Germinal center (tissue), 1 donor: ENCODE measurements at places on chromosomes 3 and 15.

GRCh38 chr3:143576568-143577270, 271.5 kb downstream of the SLC9A9 start:
- DNase-seq, result no peak

GRCh38 chr3:110139048-110139447, 801.7 kb upstream of the DPPA4 start:
- no peak for DNase-seq

DNA sequence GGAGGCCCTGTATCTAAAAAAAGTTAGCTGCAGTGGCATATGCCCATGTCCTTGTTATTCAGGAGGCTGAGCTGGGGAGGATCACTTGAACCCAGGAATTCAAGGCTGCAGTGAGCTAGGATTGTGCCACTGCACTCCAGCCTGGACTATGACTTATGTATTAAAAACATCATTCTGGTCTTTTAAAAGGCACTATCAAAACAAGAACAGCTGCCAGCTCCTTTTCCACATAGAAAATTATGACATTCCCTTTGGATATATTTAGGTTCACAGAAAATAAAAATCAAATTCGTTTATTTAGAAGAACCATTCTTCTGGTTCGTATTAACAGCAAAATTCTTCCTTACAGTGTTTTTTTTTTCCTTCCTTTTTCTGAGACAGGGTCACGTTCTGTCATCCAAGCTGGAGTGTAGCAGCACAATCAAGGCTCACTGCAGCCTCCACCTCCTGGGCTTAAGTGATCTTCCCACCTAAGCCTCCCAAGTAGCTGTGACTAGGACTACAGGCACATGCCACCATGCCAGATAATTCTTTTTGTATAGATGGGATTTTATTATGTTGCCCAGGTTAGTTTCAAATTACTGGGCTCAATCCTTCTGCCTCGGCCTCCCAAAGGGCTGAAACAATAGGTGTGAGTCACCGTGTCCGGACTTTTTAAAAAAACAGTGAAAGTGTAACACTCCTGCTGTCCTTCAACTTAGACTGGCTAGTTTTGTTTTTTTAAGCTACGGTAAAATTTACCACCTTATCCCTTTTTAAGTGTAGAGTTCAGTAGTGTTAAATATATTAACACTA, 13.9 kb downstream of the ICE2 start:
- DNase-seq, result no peak

GRCh38 chr15:63672369-63672768, 75.2 kb downstream of the FBXL22 start:
- DNase-seq, result no peak

- DNase-seq, result no peak
Measured at GRCh38 chr15:77418391-77418965, 1.4 kb downstream of the PEAK1 start.

DNA sequence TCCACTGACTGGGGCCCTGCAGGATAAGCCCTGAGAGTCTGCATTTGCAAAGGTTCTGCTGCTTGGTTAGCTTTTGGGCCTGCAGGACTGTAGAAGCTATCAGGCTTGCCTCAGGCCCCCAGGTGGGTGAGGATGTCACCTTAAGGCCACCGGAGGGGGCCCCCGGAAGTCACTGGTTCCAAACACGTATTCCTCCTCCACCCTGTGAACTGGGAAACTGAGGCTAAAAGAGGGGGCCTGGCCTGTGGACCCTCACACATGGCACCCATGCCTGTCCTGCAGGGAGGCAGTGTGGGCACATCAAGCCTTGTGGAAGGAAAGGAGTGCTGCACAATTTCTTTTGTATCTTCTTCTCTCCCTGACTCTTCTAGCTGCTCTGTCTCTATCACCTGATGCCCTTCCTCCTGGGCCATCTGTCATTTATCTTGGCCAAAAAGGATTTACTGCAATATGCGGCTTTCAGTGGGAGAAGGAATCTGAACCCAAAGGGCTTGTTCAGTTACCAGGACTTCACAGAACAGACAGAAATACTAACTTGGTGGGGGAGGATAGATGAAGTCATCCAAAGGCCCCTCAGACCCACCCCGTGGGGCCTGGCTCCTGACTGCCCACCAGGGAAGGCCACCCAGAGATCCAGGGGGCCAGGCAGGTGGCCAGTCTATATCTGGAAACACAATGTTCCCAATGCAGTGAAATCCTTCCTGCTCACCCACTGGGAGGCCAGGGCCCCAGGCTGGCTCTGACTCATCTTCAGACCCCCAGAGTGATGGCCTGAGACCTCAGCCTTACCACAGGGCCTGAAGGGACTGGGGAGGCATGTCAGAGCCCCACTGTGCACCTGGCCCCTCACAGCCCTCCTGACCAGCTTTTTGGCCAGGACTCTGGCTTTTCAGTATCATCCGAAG, 18.3 kb downstream of the UBAP1L start:
- DNase-seq, result no peak

GRCh38 chr3:14680716-14681115, 5.8 kb downstream of the C3orf20 start:
- no peak for DNase-seq

DNA sequence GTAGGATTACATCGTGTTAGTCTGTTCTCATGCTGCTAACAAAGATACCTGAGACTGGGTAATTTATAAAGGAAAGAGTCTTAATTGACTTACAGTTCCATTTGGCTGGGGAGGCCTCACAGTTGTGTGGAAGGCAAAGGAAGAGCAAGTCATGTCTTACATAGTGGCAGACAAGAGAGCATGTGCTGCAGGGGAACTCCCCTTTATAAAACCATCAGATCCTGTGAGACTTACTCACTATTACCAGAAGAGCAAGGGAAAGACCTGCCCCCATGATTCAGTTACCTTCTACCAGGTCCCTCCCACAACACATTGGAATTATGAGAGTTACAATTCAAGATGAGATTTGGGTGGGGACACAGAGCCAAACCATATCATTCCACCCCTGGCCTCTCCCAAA, 3.4 kb downstream of the SLC25A26 start:
- DNase-seq, result no peak

- DNase-seq, result no peak
Measured at GRCh38 chr3:48979451-48979850, 10.6 kb upstream of the P4HTM start.

DNA sequence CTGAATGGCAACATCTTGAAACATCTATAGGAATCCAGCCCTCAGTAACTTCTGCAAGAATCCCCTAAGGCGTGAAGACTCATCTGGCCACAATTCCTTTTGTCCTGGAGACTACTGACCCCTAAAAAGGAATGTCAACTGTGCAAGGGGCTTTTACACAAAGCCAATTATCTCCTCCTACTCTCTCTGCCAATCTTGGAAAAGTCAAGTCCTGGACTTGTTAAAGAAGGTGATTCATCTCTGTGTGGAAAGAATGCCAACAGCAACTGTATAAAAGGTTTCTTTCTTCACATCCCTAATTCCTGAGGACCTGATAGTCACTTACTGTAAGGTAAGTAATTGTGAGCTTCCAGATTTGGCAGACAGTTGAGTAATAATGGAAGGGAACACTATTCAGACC, 22.3 kb downstream of the THRB start:
- no peak for DNase-seq

- no peak for DNase-seq
Measured at GRCh38 chr3:190013943-190014924, 106.5 kb downstream of the P3H2 start.

GRCh38 chr3:30161375-30161774, 445.0 kb upstream of the TGFBR2 start:
- DNase-seq, result no peak

GRCh38 chr15:72168131-72168807, 29.3 kb downstream of the GRAMD2A start:
- DNase-seq, result no peak

GRCh38 chr15:80588801-80589200, 106.3 kb upstream of the ABHD17C start:
- no peak for DNase-seq

DNA sequence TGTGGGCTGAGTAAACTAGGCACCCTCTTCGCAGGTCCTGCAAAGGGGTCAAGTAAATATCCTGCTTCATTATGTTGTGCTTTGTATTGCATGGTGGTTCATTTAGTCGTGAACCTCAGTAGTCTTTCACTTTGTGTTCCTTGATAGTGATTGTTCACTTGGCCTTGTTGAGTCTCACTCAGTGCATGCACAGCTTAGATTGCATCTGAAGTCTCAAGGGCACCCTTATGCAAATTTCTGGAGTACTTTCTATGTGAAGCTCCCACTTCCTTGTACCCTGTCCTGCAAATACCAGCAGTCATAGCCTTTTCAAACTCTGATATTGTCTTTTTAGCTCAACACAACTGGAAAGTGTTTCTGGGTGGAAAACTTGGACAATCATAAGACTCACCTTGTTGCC, 519.2 kb downstream of the NAALADL2 start:
- no peak for DNase-seq

DNA sequence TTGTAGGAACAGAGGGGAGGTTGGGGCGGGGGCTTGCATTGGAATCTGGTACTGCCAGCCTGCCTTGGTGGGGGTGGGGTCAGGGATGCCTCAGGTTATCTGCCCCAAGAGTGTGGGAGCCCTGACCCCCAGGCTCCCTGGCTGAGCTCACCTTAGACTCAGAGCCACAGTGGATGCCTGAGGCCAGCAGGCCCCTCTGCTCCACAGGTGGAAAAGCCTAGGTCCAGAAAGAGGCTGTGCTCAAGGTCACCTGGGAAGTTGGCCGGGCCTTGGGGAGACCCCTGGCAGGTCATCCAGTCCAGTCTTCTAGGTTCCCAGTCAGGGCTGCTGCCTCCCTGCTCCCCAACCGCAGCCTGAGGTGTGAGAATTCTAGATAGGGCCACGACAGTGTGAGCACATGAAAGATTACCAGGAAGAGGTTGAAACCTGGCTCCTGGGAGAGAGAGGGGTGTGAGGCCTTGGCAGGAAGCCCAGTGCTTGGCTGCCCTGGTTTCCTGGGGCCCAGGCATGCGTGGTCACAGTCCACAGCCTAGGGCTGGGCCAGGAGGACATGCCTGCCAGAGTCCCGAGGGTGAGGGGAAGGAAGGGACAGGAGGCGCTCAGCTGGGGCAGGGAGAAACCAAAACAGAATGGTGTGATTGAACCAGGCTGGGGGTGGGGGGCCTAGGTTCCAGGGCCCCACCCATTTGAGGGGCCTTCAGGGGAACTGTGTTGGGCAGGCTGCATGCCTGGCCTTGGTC, 4.9 kb downstream of the HDAC11 start:
- DNase-seq, result no peak

DNA sequence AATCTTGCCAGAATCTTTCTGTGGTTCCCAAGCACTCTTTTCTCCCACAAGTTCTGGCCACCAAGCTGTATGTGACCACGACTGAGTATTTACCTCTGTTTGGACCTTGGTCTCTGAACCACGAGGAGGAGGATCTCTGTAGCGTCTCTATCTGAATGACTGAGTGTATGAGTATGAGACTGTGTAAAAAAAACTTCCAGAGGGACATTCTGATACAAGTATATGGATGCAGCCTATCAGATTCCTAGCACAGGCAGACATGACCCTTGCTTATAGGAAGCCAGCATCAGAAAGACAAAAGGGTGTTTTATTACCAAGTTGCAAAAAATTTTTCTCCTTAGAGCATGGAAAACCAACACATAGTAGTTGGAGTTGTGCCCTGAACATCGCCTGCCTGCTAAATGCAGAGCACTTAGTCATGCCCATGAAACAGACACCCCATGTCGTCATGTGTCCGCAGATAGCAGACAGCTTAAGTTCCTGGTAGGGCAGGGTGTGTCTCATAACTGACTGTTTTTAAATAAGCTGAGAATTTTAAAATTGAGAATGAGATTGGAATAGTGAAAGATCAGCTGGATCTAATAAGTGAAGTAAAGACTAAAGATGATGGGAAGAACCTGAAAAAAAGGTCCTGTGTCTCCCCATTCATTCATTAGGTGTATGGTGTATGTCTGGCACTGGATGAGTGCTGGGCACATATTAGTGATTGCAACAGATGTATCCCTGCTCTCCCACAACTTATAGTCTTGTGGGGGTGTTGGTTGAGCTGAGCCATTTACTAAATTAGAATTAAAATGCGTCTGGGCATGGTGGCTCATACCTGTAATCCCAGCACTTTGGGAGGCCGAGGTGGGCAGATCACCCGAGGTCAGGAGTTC, 30.9 kb downstream of the DAG1 start:
- DNase-seq, result no peak

- DNase-seq, result peak; percentile 71
Measured at GRCh38 chr15:90071220-90071807, 31.0 kb downstream of the IDH2 start.

DNA sequence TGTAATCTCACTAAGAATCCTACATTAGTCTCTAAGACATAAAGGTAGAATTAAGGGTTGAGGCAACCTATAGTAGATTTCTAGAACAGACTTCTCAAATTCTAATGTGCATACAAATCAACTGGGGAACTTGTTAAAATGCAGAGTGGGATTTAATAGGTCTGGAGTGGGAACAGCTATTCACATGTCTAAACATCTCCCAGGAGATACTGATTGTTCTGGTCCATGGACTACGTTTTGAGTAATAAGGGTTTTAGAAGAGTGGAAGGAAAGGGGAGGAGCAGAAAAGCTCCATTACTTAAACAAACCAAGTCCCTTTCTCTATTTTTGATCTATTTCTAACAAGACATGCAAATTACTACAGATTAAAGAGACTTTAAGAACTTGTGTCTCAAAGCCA, 524.8 kb downstream of the TUSC7 start:
- DNase-seq, result no peak

DNA sequence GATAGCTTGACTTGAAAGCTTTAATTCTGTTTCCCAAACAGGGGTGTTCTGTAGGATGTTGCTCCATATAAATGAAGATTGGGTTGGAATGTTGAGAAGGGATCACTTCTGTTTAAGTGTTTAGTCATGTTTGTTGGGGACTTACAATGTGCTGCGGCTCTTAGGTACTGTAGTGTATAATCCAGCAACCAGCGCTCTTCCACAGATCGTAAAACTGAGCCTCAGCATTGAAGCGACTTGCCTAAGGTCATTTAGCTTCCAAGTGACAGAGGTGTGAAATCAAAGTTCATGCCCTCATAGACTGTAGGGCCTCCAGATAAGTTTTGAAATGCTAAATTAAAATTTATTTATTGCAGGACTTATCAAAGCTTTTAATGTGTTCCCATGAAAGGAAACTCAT, 1.8 kb downstream of the MKRN2 start:
- DNase-seq, result no peak

DNA sequence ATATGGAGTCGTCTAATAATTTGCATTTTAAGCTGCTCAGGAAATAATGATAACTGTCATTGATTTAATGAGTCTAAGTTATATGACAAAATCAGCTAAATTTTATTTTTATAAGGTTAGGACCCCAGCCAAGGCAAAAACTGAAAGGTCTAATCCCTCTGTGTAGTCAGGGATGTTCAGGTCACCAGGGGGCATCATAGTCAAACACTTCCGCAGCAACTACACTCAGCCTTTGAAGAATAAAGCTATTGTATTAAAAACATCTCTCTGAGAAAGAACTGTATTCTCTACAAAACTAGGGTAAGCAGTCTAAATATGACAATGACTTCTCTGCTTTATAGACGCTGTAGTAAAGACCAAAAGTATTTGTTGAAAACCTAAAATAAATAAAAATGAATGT, 15.0 kb downstream of the INTS14 start:
- DNase-seq, result peak; percentile 45

- no peak for DNase-seq
Measured at GRCh38 chr3:55526332-55527030, 39.4 kb upstream of the WNT5A start.
